NCI-H2081 (cell line): ENCODE measurements at places on chromosomes 11 and 22.

DNA sequence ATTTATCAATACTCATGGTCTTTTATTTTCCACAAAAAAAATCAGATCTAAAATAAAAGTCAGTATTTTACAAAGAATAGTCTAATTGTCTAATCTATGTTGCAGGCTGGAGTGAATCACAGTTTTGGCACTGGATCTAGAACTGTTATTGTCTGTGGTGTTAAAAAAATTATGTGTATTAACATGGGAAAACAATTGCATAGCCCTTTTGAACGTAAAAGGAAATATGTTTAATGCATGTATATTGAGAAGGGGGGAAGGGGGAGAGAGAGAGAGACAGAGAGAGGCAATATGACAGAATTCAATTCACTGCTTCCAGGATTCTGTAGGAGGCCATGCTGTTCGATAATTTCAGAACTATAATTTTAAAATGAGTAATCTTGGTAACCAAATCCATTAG lies 324.9 kb upstream of the CCDC90B start:
- no peak for DNase-seq

- no peak for DNase-seq
These were observed 4.9 kb downstream of the CWC15 start for GRCh38 chr11:94968334-94968958.

DNA sequence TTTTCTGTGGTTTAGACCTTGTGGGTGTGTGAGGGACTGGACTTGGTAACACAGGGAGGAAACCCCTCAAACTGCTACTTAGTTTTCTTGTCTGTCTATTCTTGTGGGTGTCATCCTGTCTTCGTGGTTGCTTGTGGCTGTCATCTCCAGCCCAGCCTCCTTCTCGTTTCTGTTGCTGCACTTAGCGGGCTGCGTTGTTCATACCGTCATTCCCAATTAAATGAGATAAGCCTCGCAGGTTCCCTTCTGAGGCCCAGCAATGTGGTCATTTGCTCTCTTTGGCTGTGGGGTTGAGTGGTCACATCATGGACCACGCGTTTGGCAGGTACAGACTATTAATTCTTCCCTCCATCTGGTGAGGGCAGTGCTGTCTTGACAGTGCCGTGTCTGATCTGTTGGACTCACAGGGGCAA lies 18.8 kb downstream of the PANX1 start:
- no peak for DNase-seq

GRCh38 chr11:103978616-103979595 lies 57.5 kb upstream of the DDI1 start:
- no peak for DNase-seq

DNA sequence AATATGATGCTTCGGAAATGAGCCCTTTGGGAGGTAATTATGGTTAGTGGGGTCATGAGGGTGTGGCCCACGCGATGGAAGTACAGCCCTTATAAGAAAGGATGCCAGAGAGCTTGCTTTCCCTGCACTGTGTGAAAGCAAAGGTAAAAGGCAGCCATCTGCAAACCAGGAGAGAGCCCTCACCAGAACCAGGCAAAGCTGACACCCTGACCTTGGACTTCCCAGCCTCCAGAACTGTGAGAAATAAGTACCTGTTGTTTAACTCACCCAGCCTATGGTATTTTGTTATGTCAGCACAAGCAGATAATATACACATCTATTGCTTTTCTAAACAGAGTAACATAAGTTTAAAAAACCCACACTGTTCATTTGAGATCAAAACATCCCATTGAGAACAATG lies 50.7 kb downstream of the SYN3 start:
- no peak for DNase-seq

- no peak for DNase-seq
These were observed 243.1 kb downstream of the ST3GAL4 start for GRCh38 chr11:126598344-126599216.

DNA sequence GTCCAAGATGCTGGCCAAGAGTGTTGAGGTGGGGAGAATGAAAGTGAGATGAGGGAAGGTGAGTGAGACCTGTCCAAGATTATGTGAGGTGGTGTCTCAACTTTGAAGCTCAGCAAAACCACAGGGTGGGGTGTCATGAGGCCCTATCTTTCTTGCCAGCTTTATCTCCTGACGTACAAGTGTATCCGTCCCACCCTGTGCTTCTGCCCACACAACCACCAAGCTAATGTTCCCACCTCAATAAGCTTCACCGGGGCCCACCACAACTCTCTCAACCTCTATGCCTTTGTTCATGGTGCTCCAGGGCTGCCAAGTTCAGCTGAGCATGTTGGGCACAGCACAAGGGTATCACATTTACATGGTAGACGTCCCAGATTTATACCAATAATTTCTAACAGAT lies 7.1 kb upstream of the TPST2 start:
- no peak for DNase-seq

DNA sequence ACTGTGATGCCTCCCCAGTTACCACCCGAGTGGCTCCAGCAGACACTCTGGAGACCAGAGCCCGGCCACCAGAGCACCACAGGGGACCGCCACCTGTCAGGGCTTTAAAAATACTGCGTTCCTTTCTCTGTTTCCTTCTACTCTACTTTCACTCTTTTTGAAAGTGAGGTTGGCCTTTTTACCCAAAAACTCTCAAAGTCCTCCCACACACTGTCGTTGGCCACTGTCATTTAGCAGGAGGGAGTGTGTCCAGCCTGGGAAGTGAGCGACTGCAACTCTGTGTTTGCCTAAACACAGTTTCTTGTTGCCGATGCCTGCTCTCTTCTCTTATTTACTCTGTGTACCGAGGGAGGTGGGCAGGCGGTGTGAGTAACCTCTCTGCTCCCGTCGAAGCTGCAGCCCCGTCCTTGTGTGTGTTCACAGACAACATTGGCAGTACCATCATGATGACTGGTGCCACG lies 90.8 kb upstream of the CLDN5 start:
- no peak for DNase-seq
